RCC 7860 (cell line): ENCODE measurements at places on chromosomes 7 and 10.

DNA sequence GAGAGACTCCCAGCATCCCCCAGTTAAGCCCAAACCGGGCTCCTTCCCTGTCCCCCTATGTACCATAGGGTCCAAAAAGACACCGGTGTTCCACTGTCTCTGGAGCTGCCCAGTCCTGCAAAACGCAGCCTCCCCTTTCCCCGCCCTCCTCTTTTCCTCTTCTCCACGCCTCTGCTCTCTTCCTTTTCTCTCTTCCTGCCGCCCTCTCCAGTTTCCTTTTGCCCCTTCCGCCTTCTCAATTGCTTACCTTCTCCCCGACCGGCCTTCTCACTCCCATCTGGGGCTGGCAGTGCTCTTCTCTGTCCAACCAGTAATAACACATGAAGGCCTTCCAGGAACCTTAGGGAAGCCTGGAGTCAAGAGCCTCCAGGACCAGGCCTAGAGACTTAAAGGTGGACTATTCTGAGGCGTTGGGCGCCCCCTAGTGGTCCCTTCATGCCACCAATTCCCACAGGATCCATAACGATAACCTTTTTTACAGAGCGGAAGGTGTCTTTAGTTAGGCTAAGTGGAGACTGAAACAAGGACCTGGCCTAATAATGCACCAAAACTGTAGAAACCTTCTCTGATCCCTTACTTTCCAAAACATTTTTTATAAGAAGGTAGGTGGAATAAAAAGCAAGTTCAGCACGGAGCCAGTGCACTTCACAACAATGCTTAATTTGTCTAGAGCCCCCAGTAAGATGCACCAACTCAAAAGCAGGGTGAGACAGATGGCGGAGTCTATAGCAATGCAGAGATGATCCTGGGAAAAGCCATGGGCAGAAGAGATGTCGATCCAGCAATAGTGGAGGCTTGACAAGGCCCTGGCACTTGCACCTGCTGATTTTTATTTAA lies 27.2 kb upstream of the MSRB2 start:
- peak; percentile 39 for DNase-seq

DNA sequence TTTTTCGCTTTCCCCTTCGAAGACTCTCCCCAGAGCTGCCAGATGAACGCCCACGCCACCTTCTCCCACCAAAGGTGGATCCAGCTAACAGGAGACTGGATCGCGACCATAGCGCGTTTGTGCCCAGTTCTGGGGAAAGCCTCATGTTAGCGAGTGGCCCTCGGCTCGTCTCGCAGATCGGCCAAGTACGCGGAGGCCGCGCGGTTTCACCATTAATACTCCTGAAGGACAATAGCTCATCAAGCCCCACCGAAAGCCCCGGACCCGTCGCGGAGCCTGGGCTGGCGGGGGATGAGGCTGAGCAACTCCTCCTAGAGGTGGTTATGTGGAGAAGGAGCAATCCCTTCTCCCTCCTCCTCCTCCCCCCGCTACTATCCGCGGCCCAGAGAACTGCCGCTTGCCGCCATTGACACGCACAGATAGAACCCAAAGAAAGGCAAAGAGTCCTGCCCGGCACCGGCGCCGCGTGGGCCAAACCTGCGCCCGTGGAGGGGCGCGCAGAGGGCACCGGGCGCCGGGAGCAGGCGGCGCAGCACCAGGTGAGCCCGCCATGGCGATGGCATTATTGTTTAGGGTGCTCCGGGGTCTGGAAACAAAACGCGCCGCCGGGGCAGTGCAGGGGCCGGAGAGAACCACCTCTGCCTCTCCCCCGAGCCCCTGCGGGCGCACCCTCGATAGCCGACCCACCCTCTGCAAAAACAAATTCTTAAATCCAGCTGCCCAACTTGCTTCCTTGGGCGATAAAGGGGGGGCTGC lies at the start of gene MACROH2A2:
MACROH2A2 (plus strand) TSS at position 385 of the 756 bp plus-strand sequence. CDS start 22,813 bp downstream, outside the sequence.
- no peak for DNase-seq

DNA sequence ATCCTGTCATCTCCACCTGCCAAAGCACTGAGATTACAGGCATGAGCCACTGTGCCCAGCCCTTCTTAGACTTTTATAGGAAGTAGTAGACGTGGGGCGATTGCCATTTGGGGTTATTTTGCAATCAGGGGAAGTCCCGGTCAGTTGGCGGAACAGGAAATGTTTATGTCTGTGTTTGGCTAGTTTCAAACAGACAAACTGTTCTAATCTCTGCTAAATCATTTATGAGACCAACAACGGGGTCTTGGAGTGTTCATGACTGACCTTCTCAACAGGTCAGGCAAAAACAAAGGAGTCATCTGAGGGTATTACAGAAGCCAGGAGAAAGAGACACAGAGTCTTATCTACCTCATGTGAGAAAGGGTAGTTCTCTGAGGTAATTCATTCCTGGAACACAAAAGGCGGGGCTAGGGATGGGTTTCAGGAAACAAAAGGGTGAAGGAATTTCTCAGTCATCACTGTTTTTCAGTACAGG lies 6.6 kb upstream of the TPK1 start:
- peak; percentile 40 for DNase-seq

DNA sequence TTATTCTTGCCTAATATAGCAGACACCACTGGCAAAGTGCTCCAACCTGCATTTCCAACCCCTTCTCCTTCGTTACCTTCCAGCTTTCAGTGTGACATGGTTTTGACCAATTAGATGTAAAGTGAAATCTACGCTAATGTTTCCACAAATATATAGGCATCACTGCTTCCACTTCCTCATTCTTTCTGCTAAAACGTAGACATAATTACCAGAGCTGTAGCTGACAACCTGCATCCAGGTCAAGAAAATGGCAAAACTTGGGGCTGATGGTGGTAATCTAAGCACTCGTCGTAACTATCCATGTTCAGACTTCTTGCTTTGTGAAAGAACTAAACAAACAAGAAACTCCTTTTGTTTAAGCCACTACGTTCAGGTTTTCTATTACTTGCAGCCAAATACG lies 41.8 kb upstream of the COL1A2 start:
- no peak for DNase-seq

GRCh38 chr7:95376632-95377400 lies 19.4 kb downstream of the PON3 start:
- DNase-seq, result no peak

GRCh38 chr7:16921644-16922257 lies 40.0 kb upstream of the AGR3 start:
- DNase-seq, result peak; percentile 17

GRCh38 chr7:124071843-124072242 lies 39.0 kb upstream of the TMEM229A start:
- DNase-seq, result no peak

DNA sequence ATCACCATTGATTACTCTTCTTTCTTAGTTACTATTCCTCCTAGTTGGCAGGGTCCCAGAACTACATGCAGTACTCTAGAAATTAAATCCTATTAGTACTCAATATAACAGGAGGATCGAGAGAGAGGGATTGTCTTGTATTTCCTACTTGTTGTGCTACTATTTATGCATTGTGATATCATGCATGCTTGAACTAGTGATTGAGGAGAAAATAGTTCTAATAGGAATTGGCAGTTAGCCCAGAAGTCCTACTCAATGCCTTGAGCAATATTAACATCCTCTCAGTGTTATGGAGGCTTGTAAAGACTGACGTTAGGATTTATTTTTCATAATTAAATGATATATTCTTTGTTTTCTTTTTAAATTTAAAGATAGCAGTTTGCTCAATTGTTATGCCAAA lies 67.4 kb downstream of the FOXP2 start:
- DNase-seq, result no peak

- no peak for DNase-seq
Measured at GRCh38 chr7:86747698-86748097, 104.0 kb downstream of the GRM3 start.

GRCh38 chr10:81920213-81920829 lies 45.3 kb downstream of the NRG3 start:
- no peak for DNase-seq

DNA sequence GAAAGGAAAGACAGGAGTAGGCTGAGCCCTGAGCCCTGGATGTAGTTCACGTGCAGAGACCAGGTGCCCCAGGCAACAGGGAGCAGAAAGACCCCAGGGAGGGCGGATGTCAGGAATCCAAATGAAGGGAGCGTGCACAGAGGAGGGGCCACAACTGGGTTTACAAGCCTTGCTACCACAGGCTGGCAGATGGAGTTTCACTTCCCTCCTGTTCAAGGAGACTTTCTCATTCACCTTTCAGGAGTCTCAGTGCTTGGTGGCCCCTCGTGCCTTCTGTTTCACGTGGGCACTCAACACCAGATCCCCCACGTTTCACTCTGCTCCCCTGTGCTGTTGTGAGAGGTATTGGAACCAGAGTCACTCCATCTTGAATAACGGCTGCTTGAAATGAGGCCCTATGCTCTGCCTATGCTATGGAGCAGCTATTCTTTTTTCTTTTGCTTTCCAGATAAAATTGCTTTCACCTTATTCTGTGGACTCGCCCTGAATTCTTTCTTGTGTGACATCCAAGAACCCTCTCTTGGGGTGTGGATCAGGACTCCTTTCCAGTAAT lies 601.4 kb upstream of the IGFBP3 start:
- no peak for DNase-seq

DNA sequence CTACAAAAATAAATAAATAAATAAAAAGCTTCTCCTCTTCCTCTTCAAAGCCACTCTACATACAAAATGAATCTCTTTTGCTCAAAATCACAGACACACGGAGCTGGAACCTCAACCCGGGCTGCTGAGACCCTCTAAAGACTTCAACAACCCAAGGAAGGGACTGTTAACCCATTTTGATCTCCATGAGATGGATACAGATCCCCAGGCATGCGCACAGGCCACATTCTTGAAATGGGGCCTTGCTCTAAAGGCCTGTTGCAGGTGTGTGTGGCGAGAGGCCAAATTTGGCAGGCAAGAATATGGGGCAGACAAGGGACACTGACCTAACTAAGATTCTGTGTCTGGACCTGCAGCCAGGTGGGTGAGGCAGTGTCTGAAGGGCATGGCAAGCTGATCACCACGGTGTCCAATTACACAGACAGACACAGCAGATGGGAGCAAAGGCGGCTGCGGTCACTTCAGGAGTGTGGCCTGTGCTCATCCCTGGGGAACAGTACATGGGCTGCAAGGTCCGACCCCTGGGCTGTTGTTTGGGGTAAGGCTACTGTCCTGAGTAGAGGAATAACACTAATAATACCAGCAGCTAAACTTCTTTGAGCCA lies 219.8 kb downstream of the HECW1 start:
- DNase-seq, result no peak

DNA sequence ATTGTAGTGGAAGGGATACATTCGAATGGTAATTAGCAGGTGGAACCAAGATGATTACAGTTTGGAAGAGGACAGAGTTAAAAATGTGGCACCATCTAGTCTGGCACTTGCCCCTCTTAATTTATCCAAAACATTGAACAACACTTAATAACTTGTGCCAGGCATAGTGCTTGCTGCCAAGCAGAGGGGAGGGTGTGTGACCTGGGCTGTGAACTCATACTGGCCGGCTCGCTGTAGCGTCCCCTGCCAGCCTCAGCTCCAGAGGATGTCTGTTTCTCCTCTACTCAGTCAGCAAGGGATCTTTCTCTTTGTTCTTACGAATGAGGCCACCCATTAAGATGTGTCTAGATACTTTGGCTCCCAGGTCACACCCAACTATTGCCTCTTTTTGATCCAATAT lies 179.4 kb upstream of the INHBA start:
- DNase-seq, result no peak

GRCh38 chr10:125816548-125816947 lies 6.5 kb downstream of the UROS start:
- no peak for DNase-seq

GRCh38 chr10:112716924-112717413 lies 233.1 kb upstream of the TCF7L2 start:
- DNase-seq, result no peak

GRCh38 chr7:66522518-66522917 lies 106.2 kb upstream of the KCTD7 start:
- DNase-seq, result no peak

GRCh38 chr7:26609082-26609481 lies 255.3 kb downstream of the SKAP2 start:
- DNase-seq, result no peak

DNA sequence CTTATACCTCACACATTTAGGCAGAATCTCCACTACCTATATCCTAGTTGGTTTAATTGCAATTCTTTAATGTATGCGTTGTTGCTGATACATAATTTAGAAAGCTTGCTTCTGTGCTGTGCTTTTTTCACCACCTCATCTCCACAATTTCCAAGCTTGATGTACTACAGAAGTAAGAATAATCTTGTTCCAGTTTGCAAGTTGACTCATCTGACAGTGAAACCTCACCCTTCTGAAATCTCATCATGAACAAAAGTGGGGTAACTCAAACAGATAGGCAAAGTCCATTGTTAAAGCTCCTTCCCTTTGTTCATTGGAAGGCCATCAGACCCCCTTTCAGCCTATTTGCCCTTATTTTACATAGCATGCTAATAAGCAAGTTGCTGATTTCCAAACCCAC lies 13.6 kb downstream of the EIF4EBP2 start:
- no peak for DNase-seq

DNA sequence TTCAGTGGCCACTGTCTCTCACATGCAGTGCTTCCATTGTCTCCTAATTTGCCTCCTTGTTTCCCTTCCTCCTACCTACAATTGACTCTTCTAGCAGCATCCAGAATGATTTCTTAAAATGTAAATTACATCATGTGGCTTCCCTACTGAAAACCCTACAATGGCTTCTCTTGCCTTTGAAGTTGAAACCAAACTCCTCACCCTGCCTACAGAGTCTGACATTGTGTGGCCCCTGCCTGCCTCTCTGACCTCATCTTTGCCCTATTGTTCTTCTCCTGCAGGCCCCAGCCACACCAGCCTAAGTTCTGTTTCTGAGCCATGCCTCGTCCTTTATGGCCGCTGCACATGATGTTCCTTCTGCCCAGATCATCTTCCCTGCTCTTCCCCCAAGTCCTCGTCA lies 35.8 kb upstream of the CDK1 start:
- DNase-seq, result no peak

DNA sequence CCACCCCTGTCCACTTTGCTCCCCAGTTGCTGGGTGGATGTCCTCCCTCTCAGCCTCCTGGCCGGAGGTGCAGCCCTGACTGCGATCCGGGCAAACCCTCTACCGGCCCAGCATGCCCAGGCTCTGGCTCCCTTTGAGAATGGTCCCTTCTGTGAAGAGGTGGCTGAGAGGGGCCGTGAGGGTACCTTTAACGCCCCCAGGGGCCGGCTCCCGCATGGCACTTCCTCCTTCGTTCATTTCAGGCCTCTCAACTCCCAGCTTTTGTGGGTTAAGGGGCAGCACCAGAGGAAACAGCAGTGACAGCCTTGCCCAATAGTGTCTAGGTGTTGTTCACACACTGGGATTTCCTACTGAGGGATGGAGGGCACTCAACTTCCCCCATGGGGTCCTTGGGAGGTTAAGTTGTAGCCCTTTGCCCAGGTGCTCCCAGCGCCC lies 33.2 kb upstream of the HABP2 start:
- no peak for DNase-seq

DNA sequence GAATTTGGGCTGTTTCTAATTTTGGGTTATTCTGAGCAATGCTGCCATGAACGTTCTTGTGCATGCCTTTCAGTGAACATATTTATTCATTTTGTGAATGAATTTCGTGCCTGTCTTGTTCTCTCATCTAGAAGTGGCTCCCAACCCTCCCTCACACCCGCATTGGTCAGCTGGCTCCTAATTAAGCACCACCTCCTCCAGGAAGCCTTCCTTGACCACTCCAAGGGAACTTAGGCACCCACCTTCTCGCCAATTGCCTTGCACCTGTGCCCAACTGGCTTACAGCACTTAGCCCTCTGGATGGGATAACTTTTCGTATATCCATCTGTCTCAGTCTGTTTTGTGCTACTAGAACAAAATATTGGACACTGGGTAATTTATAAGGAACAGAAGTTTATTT lies 107.1 kb downstream of the MYL10 start:
- DNase-seq, result no peak
